ENCODE measurements at places on chromosomes 7 and 10. TPM values are rescaled to one million over a fixed set of nuclear protein-coding genes. Genes with fewer than 3 reads are reported as not detected.

The ZNF783 gene
- total RNA-seq = 9.0 TPM

The OR6V1 gene
- not detected for total RNA-seq

The ZNHIT1 gene
- total RNA-seq = 92.1 TPM

The SLC16A9 gene
- total RNA-seq = under 0.01 TPM

The HOXA2 gene
- 0.64 TPM for total RNA-seq

The TCAF2 gene
- 0.64 TPM for total RNA-seq

The FAM241B gene
- total RNA-seq = not detected

- peak; percentile 35 for DNase-seq
Observed at GRCh38 chr7:112150823-112151641, 55.2 kb downstream of the DOCK4 start.

- no peak for DNase-seq
Observed at GRCh38 chr7:10977113-10977512, 3.4 kb downstream of the PHF14 start.

GRCh38 chr7:143372070-143372469 is 9.1 kb upstream of the ZYX start:
- DNase-seq = no peak

DNA sequence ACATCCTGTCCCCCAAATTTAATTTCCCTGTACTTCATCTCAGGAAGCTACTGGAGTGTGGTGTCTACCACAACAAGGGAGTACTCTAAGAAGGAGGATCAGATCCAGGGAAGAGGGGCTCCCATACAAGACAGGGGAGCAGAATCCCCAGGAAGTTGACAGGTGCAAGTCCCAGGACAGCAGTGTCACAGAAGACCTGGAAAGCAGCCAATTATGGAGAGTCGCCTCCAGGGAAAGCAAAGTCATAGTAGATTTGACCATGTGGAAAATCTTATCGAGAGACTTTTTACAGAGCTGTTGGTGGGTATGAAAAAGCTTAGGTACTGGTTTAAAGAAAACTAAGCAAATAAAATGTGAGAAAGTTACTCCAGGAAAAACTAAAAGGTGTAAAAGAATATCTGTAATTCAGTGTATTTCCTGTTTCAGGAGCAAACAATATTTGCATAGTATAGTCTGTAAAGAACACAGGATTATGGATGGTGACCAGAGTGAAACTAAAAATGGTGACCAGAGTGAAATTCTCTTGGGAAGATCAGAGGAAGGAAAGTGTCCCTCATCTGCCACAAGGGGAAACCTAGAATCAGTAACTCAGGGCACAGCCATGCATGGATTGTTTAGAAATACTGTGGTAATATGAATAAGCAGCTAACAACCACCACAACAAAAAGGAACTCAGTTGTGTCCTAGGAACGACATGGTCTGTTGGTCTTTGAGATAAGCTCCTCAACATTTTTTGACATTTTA is 44.5 kb downstream of the LANCL2 start:
- DNase-seq = peak; percentile 26

DNA sequence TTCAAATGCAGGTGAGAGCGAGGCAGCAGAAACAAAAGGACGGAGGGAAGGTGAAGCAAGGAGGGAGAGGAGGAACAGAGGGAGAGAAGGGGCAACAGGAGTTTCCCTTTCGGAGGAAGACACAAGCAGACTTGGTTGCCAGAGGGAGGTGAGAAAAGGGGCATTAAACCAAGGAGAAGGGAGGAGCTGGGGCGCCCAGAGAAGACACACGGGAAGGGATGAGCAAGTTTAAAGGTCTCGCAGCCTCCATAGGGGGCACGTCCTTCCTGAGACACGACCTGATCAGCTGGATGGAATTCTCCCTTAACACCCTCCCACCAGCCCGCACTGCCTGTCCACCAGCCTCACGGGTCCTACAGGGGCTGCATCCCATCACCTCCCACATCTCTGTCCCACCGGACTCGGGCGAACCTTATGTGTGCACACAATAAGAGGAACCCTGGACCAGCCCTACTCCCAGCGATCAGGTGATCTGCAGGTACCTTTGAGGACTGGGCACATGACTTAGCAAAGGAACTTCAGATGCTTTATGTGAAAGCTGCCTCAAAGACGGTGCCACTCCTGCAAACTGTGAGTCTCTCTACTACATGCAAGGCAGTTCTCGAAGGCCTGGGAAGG is 251.2 kb downstream of the TNS3 start:
- DNase-seq = no peak

DNA sequence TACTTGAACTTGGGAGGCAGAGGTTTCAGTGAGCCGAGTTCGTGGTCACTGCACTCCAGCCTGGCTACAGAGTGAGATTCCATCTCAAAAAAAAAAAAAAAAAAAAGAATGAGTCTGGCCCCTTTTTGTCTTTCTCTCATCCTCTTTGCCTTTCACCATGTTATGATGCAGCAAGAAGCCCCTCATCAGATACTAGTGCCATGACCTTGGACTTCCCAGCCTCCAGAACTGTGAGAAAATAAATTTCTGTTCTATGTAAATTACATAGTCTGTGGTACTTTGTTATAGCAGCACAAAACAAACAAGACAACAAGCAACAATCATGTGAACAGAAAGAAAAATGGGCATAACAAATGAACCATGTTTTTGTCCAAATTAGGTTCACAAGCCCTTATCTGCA is 2.3 kb upstream of the DBNL start:
- no peak for DNase-seq

- no peak for DNase-seq
Observed at GRCh38 chr7:49878089-49878488, 104.7 kb downstream of the VWC2 start.

GRCh38 chr7:125383324-125383723 is 453.7 kb upstream of the POT1 start:
- no peak for DNase-seq

DNA sequence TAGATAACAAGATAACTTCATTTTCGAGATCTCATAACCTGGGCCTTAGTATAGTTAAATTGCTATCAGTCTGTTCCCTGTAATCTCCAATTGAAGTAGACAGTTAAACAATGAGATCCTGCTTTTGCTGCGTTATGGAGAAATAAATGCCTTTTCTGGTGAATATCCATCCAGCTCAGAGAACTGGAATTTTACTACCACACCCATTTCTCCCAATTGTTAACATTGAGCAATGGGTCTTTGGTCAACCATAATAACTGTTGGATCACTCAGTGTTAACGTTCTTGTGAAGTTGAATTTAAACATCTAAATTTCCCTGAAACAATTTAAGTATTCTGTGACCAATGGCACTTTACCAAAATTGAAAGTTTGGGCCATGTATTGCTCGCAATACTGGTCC is 3.0 kb downstream of the CALU start:
- peak; percentile 79 for DNase-seq

- no peak for DNase-seq
Observed at GRCh38 chr10:97131181-97131628, 54.6 kb downstream of the SLIT1 start.

DNA sequence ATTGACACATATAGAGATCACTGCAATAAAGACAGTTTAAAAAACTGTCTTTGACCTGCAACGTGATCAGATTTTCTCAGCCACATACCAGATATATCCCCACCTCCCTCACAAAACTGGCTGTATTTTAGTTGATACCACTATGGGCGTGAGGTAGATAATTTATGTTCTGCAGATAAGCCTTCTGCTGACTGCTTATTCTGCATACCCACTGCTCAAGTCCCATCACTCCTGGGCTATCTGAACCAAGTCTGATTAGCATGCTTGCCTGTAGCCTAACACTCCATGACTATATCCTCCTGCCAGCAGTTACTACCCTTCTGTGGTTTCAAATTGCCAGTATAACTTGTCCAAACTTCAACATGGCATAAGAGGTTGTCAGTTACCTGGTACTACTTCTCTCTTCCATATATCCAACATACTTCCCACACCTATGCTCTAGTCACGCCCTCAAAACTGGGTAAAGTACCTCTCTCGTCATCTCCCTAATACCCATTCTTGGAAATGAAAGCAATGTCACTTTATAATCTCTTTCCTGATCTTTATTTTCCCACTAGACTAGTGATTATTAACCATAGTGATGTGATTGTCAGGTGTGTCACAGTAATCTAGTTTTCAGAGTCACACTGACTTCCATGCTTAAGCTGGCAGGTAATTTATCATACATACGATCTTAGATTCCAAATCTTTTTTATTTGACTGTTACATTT is 70.7 kb downstream of the MALSU1 start:
- DNase-seq = no peak

DNA sequence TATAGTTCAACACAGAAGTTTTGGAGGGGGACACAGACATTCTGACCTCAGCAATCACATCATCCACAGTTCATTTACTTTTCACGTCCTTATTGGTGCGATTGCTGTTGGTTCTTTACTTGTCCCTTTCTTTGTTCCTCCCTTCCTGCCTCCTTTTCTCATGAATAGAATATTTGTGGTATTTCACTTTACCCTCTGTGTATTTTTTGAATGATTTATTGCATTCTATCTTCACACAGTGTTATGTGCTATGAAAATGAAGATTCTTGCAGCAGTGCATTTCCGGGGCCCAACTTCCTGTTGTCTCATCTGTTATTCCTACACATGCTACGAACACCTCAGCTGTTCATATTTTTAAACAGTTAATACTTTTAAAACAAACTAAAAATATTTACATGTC is 179.6 kb downstream of the ZMYND11 start:
- DNase-seq = peak; percentile 32

GRCh38 chr10:103839519-103839871 is 15.9 kb downstream of the SH3PXD2A start:
- DNase-seq = no peak

- no peak for DNase-seq
Observed at GRCh38 chr7:112873831-112874553, 83.8 kb upstream of the TMEM168 start.

- no peak for DNase-seq
Observed at GRCh38 chr10:91519899-91520514, 109.9 kb downstream of the HECTD2 start.

DNA sequence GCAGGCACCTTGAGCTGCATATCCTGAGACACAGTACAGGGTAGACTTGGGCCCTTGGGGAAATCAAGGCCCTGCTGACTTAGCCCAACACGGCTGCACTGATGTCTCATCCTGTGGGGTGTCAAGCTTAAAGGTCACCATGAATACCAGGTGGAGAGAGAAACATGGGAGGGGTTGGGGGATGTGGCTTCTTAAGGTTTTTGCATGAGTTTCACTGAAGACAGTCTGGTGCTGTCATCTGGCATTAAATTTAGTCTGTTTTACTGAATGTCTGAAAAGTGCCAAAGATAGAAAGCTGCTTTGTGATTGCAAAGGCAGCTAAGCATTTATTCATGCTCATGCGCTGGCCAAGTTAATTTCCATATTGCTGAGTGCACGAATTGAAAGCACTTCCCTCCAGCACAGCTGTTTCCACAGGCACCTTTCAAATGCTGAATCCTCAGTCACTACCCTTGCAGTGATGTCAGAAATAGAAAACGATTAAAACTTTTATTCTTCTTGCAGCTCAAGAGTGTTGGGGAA is 102.1 kb downstream of the OSBPL3 start:
- DNase-seq = peak; percentile 37

DNA sequence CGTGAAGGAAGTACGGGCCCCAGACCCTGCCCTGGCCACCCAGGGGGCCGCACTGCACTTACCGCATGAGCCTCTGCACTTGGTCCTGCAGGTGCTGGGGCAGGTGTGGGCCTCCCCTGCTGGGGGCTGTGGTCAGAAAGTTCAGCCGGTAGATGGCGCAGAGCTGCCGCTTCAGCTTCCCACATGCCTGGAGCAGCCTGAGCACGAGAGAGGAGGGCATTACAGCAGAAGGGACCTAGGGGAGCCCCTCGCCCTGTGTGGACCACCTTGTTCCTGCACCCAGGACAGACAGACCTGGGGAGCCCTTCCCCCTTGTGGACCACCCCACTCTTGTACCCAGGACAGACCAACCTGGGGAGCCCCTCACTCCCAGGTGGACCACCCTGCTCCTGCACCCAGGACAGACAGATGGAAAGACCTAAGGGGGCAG is 8.7 kb upstream of the PYROXD2 start:
- no peak for DNase-seq

DNA sequence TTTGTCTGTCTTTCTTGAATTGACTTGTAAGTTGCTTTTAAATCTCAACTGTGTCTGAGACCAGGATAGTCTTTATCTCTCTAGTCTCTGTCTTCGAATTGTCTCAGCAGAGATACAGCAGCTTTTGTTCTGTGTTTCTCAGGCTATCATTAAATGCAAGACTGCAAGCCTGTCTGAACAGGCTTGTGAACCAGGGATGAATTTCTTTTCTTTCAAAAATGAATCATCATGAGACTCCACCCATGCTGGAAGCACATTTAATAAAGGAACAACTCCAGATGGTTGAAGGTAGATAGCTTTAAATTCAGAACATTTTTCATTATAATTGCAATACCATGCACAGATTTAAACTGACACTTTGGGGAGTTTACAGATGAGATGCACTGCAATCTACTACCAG is 155.9 kb downstream of the SEC23IP start:
- DNase-seq = no peak

DNA sequence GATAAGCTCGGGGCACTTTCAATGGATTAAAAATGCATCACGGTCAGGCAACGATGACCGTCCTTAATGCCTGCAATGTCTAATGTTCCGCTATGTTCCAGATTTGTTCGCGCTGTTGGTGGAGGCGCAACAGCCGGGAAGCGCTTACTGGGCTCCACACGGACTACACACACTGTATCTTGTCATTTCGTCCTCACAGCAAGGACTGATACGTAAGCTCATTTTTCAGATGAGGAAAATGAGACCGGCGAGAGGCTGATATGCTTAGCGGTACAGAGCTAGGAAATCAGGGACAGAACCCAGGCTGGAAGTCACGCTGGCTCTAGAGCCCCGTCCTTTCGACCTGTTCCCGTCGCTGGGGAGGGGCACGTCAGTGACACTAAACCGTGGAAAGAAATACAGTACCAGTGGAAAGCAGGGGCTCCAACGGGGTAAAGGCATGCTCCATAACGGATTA is 670 bp downstream of the TPK1 start:
- DNase-seq = peak; percentile 58

DNA sequence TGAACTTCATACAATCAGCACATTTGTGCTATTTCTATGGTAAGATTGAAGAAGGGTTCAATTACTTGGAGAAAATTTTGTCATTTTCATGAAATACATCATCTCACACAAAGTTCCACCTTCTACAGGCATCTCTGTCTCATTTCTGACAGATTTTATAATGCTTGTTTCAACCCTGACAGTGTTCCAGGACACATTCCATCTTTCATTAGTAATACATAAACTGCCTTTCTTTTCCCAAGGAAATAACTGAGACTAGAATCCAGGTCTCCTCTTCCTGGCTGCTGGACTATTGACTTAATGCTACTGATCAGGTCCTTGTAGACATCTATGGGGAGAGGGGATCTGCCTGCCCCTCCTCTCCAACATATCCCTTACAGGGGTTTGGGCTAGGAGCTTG is 70.1 kb upstream of the PLPP4 start:
- DNase-seq = no peak

DNA sequence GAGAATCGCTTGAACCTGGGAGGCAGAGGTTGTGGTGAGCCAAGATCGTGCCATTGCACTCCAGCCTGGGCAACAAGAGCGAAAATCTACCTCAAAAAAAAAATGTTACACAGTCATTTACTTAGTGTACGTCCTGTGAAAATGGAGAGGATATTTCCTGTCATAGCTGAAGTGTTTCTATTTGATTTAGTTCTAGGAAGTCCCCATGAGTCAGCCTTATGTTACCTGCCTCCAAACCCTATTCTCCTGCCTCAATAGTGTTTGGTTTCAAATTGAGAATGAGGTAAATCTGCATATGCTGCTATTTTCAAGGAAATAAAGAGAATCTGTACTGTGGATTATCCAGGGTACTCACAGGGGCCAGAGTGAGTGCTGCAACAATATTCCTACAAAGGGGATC is 1284.5 kb upstream of the AUTS2 start:
- DNase-seq = no peak
